DMS 273 treated with DMSO at 0.1 percent for 48 hours (cell line): ENCODE measurements at places on chromosomes 1 and 21.
A peak's percentile ranks its signal among the peaks of the same experiment; 100 is the strongest.

DNA sequence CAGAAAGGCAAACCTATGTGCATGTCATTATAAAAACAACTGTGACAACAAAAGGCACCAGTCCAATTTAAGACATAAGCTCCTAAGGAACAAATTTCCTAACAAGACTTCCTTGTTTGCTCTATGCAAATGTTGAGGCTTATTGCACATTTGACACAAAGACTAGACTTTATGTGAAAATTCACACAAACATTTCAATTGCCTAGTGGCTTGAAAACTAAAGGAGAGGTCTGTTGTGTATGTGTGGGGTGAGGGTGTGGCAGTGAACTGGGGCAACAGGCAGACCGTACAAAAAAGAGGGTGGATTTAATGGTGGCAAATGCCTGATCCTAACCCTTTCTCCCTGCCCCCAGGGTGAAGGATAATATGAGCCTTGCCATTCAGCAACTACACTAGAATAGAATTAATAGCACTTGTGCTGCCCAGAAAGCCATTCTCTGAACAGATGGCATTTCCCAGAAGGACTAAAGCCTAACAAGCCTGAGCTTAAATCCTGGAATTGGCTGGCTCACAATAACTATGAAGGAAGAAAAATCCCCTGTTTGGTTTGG lies 73.9 kb downstream of the GLUL start:
- DNase-seq = peak; percentile 86

DNA sequence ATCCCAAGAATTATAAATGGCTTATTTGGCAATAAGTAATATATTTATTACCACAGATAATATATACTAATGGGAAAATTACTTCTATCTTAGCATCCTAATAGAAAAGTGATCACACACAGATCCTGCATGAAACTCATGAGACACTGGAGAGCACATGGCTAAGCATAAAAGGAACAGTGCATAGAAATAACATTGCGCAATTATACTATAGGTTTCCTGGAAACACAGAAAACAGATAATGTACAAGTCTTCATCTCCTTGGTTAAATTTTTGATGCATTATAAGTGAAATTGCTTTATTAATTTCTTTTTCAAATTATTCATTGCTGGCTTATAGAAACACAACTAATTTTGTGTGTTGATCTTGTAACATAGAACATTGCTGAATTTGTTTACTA lies 210.4 kb downstream of the USH2A start:
- DNase-seq = no peak

- DNase-seq = no peak
These were observed 17.7 kb downstream of the PLA2G5 start for GRCh38 chr1:20087668-20088067.

- DNase-seq = no peak
These were observed 14.4 kb downstream of the NSL1 start for GRCh38 chr1:212777151-212777550.

DNA sequence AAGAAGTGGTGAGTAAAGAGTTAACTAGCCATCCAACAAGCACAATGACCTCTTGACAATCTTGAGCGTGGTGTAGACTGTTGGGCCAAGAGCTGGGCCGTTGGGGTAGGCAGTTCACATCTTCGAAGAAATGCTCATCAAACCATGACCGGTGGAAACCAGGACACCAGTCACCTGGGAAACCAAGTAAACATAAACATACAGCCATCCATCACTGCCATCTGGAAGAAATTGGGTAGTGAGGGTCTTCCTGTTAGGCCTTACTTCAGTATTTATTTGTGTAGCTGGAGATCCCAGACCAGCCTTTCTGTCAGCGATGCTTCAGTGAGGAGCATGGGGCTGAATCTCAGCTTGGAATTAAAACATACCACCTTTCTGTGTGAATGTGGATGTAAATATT lies 108.1 kb upstream of the HAO2 start:
- no peak for DNase-seq

- DNase-seq = no peak
These were observed 76.4 kb upstream of the DSCAM start for GRCh38 chr21:40923407-40923806.

- peak; percentile 58 for DNase-seq
These were observed 2.5 kb upstream of the PTGER3 start for GRCh38 chr1:71049951-71050598.

- no peak for DNase-seq
These were observed 58.3 kb downstream of the MSH4 start for GRCh38 chr1:75855010-75855409.

DNA sequence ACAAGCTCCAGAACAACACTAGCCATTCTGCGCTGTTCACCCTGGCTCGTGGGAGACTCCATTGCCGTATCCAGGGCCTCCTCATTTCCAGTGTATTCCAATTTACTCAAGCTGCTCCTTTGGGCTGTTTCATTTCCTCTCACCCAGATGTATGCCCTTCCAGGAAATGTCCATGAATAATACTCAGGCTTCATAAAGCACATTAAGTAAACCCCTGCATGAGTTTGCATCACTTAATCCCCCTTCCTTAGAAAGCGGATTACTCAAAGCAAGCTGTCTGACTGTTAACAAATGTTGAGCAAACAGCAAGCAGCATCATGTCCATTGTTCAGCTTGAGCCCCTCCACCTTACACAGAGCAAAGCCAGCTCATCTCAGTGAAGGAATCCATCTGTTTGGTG lies 403.6 kb upstream of the PBX1 start:
- no peak for DNase-seq

GRCh38 chr1:89998306-89998705 lies 3.4 kb downstream of the ZNF326 start:
- DNase-seq = no peak

DNA sequence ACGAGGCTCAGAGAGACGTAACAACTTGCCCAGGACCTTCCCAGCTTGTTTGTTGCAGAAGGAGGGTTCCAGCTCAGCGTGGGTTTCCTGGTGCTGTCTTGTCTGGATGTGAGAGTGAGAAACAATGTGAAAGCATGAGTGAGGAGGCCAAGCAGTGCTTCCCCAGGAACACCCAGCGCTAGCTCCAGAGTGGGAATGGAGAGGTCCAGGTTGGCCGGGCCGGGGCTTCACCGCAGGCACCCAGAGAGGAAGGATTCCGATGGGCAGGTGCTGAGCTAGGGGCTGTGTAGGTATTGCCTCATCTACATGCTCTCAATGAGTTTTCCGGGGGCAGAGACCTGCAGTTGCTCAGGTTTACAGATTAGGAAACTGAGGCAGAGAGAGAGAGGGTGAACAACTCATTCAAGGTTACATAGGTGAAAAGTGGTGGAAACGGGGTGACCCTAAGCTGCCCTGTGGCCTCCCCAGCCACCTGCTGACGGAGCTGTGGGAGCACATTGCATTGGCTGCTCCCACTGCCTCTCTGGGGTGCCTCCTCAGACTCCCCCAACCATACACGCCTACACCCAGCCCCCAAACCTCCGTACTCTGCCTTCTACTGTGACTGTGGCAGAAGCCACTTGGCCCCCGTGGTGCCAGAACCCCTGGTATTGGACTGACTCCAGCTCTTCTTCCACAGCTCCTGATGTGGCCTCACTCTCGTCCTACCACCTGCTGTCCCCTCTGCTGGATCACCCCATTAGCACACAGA lies 51.2 kb downstream of the B3GALT5 start:
- no peak for DNase-seq

DNA sequence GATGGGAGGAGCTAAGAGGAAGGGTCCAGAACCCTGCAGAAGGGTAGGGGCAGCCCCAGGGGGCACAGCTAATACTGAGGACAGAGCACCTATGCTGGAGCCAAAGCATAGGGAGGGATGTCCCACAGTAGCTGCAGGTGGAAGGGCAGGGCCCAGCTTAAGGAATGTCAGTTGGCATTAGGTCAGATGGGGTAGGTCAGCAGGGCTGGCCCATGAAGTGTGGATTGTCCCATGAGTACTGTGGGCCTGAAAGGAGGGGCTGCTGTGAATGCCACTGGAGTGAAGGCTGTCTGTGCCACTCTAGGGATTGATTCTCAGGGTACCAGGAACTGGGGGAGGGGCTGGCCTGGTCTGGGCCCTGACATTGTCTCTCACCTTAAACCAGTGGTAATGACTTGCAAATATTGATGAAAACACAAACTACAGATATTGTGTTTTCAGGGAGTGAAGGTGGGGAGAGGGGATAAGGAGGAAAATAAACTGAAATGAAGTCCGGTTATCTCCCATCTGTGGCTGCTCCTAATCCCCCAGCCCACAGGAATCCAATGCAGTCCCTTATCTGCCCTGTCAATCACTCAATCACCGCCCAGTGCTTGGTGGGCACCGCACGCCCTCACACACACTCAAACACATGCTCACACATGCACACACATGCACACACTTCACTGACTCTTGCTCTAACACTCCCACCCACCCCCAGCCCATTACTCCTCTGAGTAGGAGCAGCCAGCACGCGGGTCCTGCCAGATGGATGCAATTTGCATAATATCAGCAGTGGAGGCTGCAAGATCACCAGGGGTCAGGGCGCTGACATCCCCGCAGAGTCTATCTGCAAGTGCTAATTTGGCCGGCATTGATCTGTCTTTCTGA lies 27.8 kb downstream of the DMAP1 start:
- no peak for DNase-seq

- no peak for DNase-seq
These were observed 123.6 kb downstream of the GABPA start for GRCh38 chr21:25858325-25858724.

DNA sequence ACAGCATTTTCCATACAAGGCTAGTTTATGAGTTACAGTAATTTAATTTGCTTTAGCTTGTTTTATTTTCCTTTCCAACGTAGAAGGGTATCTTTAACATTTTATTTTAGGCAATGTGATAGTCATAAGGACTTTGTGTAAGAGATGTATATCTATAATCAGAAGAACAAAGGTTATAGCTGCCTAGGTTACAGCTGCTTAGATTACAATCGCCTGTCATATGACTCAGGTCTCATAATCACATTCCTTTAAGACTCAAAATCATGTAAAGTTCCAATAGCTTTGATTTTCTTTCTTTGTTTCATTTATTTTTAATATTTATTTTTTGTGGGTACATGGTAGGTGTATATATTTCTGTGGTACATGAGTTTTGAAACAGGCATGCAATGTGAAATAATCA lies 37.8 kb upstream of the COP1 start:
- no peak for DNase-seq

GRCh38 chr1:200479816-200480215 lies 70.0 kb upstream of the ZNF281 start:
- DNase-seq = no peak

DNA sequence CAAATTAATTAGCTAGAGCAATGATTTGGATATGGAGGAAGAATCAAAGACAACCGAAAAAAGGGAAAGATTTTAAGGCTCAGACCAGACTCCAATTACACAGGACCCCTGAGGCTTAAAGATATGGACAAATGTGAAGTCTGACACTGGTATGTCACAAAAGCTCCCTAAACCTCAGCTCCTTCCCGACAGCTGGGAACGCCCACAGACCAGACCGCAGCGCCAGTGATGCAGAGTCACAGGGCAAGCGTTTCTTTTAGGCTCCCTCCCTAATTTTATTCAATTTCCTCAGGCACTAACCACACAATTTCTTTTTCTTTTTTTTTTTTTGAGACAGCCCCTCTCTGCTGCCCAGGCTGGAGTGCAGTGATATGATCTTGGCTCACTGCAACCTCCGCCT lies 40.2 kb downstream of the NID1 start:
- DNase-seq = no peak

DNA sequence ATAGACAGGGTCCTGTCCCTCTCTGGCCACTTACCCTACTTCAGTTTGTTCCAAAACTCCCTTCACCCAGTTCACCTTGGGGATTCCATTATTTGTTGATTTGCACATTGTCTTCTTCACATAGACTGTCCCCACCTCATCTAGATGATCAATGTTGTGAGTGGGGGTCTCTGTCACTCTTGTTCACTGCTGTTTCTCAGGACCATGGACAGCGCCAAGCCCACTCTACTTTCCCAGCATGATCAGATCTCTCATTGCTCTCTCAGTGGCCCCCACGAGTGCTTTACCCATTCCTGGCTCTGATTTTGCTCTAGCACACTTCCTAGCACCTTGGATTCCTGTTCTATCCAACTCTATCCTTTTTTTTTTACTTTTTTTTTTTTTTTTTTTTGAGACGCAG lies 45.4 kb upstream of the IGSF21 start:
- DNase-seq = no peak

GRCh38 chr1:65525266-65526048 lies 105.0 kb downstream of the LEPR start:
- no peak for DNase-seq

DNA sequence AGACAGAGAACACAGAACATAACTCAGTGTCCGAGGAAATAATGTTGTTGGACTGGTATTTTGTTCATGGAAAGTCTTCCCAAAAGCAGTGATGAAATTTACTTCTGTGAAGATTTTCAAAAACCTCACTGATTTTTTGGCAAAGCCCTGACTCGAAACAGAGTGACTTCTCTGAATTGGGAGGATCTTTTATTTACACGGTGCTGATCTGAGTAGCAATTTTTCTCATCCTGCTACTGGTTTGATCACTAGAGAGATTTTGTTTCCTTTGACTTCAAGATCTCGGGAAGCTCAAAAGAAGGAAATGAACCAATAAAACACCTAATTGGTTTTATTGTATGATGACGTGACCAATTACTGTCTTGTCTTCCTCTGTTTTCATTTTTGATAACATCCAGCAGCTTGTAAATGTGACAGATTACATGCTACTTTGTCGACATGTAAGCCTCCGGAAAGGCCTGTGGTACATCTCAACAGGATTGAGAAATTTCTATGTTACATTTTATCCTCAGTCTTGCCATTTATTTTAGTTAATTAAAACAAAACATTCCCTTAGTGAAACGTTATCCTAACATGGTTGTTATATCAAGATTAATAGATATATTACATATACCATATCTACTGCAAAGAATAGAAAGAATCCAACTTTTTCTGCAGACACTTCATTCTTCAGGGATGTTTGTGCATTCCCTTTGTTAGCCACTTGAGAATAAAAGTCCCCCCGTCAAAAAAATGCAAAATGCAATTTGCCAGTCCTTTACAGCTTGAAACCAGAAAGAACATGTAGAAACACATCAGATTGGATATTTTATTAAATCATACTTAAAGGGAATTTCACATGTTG lies 42.8 kb upstream of the IFI44L start:
- DNase-seq = no peak

DNA sequence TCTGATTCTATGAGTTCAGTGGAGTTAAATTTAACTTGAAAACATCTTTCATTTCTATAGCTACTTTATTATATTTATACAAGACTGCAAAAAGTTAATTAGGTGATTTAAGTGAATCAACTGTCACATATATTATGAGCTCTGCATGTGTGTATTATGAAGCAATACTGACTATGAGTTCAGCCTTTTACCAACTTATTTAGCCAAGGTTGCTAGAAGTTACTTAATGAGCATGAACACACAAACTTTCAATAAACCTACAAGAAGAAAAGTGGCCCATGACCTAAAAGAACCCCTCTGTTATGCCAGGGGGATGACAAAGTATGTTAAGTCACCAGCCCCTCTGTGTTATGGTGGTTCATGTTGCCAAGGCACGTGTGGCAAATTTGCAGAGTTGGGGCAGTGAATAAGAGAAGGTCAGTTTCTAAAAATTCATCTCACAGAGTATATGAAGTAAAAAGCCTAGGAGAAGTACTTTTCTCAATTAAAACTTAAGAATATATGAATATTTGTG lies 86.7 kb upstream of the LYPLAL1 start:
- DNase-seq = no peak
